Right hindlimb (tissue), 1 donor: ENCODE measurements at places on chromosomes 6 and 20.

- DNase-seq = no peak
These were observed 176.5 kb upstream of the GJE1 start for GRCh38 chr6:141956046-141956761.

GRCh38 chr20:21995461-21995860 lies 290.0 kb downstream of the PAX1 start:
- no peak for DNase-seq

GRCh38 chr20:18857640-18858039 lies 44.1 kb downstream of the SCP2D1 start:
- no peak for DNase-seq

DNA sequence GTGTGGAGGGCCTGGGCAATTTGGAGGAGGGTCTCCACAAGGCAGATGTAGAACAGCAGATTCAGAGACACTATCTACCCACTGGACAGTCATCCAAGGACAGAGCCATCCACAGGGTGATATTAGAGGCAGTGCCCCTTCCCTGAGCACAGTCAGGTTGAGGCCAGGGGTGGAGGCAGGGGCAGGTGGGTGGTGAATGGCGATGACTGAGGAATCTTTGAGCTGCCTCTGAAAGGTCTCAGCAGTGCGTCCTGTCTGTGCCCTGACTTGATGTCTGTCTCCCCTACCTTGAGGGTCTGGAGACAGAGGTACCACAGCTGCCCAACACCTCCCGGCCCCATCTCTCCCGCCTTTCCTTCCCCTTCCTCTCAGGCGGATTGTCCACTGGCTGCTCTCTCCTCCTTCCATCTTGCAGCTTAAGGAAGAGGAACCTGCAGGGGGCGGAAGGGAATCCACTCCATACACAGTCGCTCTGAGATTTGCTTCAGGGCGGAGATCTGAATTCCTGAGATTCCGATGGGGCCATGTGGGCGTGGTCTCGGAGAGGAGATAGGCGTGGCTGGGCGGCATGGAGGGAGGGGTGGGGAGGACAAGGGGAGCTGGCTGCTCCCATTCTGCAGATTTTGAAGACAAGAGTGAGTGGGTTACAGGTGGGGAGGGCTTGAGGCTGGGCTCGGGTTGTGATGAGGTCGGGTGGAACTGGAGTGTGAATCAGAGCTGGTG lies 1.7 kb downstream of the MUCL3 start:
- DNase-seq = peak; percentile 56
